ENCODE measurements at places on chromosomes 2 and 18.

DNA sequence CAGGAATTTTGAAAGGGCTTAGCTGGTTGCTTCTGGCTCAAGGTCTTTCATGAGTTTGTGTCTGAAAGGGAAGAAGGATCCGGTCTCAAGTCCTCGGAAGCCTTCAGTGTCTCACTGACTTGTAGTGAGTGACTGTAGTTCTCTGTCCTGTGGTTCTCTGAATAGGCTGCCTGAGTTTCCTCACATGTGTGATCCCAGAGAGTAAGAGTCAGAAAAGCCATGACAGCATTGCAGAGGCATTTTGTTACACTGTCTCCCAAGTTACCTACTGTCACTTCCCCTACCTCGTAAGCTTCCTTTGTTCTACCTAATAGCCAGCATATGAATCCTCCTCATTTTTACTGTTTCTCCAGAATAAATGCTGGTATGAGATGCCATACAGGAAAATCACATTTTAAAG is 709.1 kb upstream of the CHAC2 start:
- DNase-seq = peak; percentile 12

- DNase-seq = peak; percentile 16
Measured at GRCh38 chr2:172931256-172931894, 144.3 kb upstream of the MAP3K20 start.

GRCh38 chr2:191611614-191612013 is 66.3 kb upstream of the NABP1 start:
- DNase-seq = no peak

GRCh38 chr2:239685556-239685955 is 284.7 kb upstream of the HDAC4 start:
- DNase-seq = no peak

- DNase-seq = no peak
Measured at GRCh38 chr2:223959688-223960087, 2.4 kb downstream of the MRPL44 start.

- no peak for DNase-seq
Measured at GRCh38 chr2:444937-445884, 157.3 kb upstream of the ALKAL2 start.

DNA sequence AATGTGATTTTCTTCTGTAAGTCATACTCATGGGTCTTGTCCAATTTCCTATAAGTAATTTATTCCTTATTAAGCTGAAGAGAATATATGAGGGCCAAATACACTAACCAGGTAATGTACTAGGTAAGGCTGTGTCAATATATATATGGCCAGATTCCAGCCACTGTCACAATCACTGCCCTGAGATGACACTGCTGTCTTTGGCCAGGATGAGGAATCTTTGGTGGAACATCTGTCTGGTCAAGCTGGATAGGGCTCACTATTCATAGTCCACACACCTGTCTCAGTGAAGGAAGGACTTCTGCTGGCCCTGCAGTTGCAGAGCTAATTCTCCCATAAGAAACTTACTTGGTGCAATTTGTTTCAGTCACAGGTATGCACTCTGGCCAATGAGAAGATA is 11.3 kb downstream of the MSTN start:
- DNase-seq = no peak

DNA sequence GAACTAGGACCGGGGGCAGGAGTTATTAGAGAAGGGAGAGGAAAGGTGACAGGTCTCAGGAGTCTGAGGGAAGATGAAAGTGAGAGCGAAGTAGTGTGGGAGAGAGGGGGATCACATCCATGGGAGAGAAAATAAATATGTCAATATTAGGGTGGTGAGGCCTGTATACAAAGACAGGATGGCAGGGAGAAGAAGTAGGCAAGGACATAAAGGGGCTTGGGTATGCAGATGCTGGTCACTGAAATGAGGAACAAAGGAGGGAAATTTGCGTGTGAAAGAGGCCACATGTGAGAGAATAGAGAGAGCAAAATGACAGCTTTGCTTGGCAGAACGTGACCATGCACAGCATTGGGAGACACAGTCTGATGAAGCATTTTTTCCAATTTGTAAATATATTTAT is 13.6 kb downstream of the METAP1D start:
- no peak for DNase-seq

GRCh38 chr2:233201258-233202013 is 50.0 kb upstream of the ATG16L1 start:
- DNase-seq = no peak

DNA sequence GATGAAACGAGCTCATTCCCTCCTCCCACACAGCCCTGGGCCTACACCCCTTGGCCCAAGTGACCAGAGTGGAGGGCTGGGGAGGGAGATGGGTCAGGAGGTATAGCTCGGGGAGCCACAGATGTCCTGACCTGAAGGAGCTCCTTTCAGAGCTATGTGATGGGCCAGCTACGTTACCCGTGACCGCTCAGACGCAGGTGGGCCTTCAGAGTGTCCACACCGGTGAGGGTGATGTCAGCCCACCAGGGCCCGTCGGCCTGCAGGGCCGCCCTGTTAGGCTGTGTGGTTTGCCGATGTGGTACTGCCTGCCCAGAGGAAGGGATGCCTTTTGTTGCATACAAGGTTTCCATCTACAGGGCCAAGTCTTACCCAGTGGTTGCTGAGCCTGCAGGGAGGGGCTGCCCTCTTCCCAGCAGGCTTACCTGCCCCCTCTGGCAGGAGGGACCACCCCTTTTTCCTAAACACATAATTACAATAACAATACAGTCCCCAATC is 41.8 kb upstream of the FOSL2 start:
- DNase-seq = no peak

DNA sequence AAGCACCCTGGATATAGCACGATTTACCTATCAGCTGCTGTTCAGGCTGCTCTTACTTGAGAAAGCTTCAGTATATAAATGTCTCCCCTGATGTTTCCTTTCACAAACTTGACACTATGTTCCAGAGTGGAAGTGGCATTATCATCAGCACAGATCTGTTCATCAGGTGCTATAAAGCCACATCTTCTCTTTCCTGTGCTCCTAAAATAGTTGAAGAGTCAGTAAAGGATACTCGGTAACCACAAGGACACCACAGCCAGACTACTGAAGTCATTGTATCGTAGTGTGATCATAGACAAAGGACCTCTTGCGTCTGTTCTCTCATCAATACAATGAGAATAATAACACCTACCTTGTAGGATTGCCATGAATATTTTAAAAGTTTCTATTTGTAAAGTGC is 841.0 kb upstream of the CELF4 start:
- DNase-seq = no peak

DNA sequence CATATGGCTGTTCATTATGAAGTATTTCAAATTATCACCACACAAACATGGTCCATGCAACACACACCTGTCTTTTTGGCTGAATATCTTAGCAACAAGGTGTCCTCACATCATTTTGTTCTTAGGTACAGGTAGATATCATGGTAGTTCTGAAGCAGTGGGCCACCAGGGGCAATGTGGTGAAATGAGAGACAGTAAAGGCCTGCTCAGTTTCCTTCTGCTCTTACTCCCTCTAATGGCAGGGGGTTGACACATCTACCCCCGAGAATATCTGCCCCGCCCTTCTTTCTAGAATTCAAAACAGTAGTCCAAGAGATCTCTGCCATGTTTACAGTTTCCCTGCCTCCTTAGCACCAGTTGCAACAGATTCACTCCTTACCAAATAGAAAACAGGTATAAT is 147.0 kb upstream of the KLHL14 start:
- DNase-seq = peak; percentile 28

GRCh38 chr2:230987137-230988020 is 8.5 kb upstream of the SPATA3 start:
- peak; percentile 56 for DNase-seq

GRCh38 chr2:214107726-214108125 is 303.1 kb upstream of the VWC2L start:
- DNase-seq = no peak

DNA sequence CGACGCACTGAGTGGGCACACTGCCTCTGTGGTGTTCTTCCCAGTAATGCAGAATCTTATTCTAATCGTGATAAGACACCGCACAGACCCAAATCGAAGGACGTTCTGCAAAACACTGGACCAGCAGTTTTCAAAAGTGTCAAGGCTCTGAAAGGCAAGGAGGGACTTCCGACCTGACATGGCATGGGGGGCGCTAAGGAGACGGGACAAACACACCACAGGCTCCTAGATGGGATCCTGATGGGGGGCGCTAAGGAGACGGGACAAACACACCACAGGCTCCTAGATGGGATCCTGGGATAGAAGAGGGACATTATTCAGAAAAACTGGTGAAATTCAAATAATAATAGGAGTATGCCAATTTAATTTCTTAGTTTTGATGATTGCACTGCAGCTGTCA is 191.4 kb downstream of the LDLRAD4 start:
- no peak for DNase-seq

- no peak for DNase-seq
Measured at GRCh38 chr2:114642988-114643553, 200.6 kb downstream of the DPP10 start.

DNA sequence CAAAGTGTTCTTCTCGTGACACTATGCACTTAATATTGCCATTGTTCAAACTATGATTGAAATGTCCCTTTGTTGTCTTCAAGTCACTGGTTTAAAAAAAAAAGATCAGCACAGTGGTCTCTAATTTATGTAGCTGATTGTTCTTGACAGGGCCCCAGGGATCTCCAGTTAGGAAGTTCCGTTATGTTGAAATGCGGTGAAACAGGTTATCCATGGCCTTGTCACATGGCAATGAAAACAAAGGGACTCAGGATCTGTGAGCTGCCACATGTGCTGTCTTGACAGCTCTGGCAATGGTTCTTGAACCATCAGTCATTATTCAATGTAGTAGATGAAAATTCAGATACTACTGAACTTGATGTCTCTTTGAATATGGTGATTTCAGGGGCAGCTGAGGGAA is 147.4 kb downstream of the SETBP1 start:
- no peak for DNase-seq

- DNase-seq = no peak
Measured at GRCh38 chr18:77077401-77077800, 55.2 kb downstream of the MBP start.

DNA sequence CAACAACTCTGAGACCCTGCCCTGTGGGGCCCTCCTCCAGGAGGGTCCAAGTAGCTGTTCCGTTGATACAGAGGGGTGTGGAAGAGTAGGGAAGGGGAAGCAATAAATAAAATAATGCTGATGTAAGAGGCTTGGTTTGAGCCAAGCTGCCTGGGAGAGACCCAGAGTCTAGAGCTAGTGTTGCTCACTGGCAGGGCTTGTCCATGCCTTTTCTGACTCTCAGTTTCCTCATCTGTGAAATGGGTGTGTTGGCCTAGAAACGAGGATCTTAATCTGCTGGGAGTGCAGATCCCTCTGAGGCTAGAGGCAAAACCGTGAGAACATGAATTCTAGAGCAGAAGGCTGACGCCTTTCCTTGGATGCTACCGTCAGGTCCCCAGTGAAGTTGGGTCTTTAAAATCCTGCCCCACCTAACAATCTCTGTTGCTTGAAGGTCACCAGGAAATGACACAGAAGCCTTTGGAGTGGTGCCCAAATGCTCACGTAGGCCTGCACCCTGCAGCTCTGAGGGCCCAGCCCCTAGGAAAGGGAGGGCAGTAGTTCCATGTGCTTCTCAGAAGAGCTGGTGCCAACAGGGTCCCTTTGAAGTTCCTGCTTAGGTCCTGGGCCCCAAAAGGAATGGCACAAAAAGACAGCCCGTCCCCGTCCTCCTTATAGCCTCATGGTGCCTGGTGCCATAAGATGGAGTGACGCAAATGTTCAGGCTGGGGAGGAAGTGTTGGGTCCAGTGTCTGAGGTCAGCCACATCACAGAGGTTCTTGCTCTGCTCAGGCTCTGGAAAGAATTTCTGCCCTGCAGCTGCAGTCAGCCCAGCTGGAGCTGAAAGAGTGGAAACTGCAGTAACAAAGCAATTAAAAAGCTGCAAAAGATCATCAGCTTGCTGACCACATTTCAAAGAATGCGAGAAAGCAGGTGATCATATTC is 73.2 kb upstream of the SMAD2 start:
- peak; percentile 14 for DNase-seq

DNA sequence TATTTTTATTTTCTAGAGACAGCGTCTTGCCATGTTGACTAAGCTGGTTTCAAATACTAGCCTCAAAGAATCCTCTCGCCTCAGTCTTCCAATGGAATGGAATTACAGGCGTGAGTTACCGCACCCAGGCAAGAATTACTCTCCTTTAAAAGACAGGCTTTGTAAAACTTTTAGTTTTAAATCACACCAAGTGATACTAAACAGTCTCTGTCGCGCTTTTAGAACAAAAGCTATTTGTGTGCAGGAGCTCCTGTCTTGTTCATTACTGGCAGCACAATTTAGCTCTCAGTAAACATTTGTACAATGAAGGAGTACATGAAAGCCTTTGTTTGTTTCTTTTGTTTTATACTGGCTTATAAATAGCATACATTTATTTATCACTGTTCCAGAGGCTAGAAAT is 1719.2 kb upstream of the PIK3C3 start:
- no peak for DNase-seq

DNA sequence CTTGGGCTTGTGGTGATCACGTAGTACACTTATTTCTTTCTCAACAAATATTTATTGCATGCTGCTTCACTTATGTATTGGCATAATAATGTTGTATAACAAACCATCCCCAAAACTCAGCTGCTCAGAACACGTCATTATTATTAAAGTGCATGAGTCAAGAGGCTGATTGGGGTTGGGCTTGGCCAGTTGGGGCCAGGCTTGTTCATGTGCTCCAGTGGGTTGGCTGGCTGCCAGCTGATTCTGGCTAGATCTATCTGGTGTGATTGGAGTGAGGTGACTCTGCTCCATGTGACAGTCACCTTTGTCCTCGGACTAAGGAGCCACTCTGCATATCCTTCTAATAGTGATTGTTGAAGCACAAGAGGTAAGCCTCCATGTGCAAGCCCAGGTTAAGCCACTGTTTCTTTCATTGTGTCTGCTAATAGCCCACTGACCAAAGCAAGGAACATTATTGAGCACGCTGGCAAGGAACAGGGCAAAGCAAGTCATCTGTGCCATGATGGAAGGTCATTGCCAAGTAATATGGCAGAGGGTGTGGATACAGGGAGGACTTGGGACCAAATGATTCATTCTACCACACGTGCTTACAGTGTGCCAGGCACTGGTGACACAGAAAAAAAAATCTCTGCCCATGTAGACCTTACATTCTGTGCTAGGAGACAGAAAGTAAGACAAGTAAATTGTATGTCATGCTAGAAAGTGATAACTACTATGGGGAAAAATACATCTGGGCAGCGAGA is 63.3 kb upstream of the TMEM182 start:
- DNase-seq = no peak

DNA sequence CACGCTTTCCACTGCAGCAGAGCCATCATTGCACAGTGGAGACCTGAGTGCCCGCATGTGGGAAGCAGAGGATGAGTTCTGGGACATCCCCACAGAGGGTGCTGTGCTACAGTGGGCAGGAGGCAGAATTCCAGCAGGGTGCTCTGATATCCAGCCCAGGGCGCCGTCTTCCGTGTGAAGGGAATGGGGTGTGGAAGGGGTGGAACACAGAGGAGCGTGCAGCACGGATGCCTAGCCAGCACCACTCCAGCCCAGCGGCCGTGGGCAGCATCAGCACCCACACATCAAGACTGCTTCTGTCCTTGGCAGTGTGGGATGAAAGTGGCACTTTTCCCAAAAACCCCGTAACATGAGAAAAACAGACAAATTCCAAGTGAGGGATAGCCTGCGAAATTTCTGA is 134.3 kb downstream of the ZNF236 start:
- no peak for DNase-seq

- no peak for DNase-seq
Measured at GRCh38 chr18:52222211-52222610, 117.8 kb upstream of the DCC start.

All from fibroblast of skin of abdomen (primary cell).